ENCODE measurements at places on chromosomes 16 and 17.
A peak's percentile ranks its signal among the peaks of the same experiment; 100 is the strongest.

DNA sequence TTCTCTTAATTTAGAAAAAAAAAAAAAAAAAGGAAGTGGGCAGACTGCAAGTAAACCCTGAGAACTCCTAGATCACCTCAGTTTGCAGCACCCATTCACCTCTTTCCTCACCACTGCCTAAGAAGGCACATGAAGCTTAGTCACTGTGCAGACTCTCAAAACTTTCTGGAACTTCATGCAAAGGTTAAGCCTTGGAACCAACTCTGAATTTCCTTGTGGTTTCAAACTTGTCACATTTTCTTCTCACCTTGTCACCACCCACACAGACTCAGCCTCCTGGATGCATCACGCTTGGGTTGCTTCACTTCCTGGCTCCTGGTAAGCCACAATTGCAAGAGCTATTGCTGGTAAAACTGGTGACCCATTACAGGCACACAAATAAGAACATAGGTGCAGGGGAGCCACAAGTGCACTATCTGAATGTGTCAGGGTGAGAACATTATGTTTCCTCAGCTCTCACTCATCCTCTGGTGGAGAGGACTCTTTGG lies 15.0 kb upstream of the CPD start:
- peak; percentile 81 for DNase-seq

DNA sequence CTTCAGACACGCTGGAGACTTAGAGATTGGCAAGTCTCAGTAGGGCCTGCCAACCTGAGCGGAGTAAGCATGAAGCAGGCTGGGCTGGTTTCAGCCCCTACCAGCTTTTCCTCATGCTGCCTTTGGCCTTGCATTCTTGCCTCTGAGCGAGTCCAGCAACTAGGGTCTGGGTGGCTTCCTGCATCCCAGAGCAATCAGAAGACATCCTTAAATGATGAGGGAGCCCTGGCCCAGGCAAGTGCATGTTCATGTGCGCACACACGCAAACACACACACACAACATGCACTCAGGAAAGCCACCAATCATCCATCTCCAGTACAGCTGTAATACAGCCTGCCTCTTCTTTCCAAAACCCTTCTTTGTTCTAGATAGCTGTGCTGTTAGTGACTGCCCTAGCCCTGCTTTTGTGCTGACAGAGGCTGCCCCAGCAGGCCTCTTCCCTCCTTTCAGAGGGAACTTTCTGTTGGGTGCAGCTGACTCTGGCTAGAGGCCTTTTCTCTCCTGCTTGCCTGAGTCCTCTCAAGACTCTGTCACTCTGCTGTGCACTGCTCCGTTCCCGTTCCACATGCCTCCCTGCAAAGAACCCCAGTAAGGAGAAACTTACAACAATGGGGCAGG lies 30.7 kb upstream of the TBX2 start:
- DNase-seq, result no peak

GRCh38 chr17:63639125-63639524 lies 16.9 kb downstream of the MAP3K3 start:
- DNase-seq, result no peak

DNA sequence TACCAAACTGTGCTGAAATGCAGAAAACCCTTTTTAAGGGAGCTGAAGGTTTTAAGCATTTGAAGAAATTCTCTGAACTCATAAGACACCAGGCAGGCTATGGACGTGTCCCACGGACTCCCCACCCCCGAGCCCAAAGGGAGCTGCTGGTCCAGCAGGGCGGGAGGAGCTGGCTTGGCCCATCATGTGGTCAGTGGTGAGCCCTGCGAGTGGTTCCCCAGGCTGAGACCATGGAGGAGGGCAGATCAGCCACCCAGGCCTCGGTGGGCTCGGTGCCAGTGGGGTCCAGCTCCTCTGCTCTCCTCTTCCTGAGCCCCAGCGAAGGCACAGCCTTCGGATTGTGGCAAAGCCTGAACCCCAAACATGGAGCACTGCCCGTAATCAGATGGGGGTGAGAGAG lies 27.0 kb downstream of the LGALS3BP start:
- no peak for DNase-seq

GRCh38 chr16:11151156-11151884 lies 104.7 kb downstream of the SOCS1 start:
- DNase-seq, result no peak

- DNase-seq, result no peak
These were observed 128.8 kb downstream of the MGAT5B start for GRCh38 chr17:76996741-76997694.

DNA sequence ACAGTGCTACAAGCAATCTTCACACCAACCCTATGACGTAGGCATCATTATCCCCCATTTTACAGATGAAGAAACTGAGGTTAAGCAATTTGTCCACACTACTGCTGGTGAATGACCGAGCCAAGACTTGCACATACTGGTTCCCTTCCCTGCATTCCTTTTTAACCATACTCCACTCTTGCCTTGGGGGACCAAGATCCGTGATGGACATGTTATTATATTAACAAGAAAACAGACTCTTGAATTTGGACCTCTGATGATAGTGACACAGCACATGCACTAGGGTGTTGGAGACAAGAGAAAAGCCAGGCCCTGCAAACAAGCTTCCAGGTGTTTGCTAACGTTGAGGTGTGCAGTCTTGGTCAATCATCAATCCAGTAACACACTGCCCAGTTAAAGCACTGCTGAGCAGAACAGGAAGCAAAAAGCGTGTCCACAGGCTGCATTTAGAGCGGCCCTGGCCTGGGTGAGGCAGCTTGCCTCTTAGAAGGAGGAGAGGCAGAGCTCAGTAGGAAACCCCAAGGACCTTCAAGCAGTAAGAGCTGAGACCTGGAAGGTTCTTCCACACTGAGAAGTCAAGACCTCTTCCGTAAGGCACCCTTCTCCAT lies 36.7 kb downstream of the HNF1B start:
- no peak for DNase-seq

GRCh38 chr17:2283302-2283701 lies 20.3 kb downstream of the SMG6 start:
- no peak for DNase-seq

- no peak for DNase-seq
These were observed 51.9 kb downstream of the COG7 start for GRCh38 chr16:23401139-23401538.

- no peak for DNase-seq
These were observed 68.8 kb downstream of the CEP112 start for GRCh38 chr17:66123163-66123562.

DNA sequence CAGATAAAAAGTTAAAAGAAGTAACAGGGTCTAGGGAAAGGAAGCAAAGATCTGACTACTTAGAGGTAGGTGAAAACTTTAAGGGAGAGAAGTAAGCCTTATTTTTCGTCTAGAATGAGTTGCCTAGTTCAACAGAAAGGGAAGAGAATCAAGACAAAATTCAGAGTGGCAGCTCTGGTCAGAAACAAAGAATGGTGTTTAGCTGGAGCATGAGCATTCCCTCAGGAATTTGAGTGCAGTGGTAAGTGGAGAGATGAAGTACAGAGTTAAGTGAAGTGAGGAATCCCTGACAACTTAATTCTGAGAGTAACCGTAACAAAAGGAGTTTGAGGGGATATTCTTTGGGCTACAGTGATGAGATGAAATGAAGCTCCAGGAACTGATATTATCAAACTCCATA lies 11.5 kb downstream of the SMG6 start:
- no peak for DNase-seq

DNA sequence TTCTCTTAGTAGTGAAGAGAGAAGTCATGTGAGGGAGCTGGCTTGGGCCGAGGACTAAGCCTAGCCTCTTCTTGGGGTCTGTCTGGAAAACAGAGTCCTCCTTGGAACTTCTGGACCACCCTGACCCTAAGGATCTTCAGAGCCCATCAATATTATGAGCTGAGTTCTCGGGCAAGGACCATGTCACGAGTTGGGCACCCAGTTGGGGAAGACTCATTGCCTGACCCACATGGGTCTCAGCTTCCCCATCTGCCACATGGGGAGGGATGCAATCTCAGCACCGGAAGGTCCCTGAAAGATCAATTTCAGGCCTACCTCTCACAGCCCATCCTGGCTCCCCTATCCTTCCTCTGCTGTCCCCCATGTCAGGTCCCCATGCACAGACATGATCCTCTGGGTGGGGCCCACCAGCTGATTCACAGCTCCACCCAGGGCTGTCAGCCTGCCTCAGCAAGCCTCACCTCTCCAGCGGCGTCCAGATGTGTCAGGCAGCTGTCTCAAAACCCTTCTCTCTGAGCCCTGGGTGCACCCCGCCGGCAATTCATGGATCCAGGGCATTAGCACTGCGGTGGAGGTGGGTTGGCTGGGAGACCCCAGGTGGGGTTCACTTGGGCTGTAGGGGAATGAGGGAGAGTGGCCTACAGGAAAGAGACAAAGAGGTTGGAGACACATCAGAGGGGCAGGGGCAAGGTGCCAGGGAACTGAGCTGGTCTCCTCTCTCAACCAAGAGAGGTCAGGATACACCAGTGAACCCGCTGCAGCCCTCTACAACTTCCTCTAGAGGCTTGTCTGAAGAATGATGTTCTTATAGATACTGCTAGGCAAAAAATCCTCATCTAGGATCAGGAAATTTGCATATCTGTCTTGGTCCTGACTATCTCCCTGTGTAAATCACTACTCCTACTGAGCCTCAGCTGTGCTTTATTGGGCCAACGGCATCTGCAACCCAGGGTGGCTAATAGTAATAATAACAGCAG lies 1.8 kb downstream of the NLRP1 start:
- no peak for DNase-seq

DNA sequence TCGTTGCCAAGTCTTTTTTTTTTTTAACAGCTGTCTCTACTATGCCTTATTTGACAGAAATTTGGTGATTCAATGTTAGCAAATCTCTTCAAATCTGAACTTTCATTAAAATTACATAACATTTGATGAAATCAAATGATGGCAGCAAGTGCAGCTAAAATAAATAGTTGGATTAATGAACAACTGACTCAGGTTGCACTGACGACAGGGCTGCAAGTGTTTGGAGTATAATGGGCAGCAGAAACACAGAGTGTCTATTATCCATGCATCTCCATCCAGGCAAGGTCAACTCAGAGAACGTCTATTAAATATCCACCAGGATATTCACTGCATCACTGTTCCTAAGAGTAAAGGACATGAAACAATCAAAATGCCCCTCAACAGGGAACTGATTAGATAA lies 109.8 kb downstream of the SLC39A11 start:
- no peak for DNase-seq

GRCh38 chr16:66275775-66276428 lies 90.6 kb upstream of the CDH5 start:
- no peak for DNase-seq

GRCh38 chr16:52578829-52579498 lies 32.0 kb upstream of the TOX3 start:
- no peak for DNase-seq

DNA sequence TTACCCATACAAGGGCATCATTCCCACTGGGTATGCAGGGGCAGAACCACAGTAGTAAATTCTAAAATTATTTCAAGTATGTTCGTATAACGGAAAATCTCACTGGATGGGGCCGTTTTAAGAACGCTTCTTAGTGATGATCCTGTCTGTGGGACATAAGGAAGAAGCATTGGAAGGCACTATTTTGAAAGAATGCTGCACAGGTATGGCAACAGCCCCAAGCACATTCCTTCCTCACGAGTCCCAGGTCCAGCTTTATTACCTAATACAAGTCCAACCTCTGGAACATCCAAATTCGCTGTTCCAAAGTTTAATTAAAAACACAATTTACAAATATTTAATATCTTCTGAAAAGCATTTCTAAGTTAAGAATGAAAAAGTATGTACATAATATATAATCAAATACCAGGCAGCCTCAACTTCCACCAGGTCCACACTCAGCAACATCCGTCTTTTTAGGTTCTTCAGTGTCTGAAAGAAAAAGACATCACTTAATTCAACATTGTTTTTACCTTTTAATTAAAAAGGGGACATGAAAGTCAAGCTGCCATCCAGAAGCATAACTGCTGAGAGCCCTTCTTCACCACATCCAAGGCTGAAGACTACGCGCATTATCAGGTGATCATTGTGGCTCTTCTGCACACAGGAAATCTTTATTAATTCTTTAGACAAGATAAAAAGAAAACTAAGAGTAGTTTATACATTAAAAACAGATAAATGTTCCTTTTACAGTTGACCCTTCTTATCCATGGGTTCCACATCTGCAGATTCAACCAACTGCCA lies 49.8 kb downstream of the BRD7 start:
- DNase-seq, result no peak

- DNase-seq, result no peak
These were observed 1.0 kb downstream of the MAP2K4 start for GRCh38 chr17:12021623-12022140.

GRCh38 chr17:61361084-61361483 lies 38.6 kb upstream of the TBX2 start:
- DNase-seq, result no peak

DNA sequence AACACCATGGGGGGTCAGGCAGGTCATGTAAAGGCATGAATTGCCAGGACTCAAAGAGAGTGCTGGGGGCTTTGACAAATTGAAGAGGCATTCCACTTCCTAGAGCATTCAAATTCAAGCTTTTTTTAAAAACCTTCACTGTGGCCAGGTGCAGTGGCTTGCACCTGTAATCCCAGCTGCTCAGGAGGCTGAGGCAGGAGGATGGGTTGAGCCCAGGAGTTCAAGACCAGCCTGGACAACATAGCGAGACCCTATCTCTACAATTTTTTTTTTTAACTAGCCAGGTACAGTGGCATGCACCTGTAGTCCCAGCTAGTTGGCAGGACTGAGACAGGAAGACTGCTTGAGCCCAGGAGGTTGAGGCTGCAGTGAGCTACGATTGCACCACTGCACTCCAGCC lies 17.2 kb downstream of the ABCC12 start:
- no peak for DNase-seq

- no peak for DNase-seq
These were observed 203.8 kb upstream of the CHMP6 start for GRCh38 chr17:80787881-80788280.

DNA sequence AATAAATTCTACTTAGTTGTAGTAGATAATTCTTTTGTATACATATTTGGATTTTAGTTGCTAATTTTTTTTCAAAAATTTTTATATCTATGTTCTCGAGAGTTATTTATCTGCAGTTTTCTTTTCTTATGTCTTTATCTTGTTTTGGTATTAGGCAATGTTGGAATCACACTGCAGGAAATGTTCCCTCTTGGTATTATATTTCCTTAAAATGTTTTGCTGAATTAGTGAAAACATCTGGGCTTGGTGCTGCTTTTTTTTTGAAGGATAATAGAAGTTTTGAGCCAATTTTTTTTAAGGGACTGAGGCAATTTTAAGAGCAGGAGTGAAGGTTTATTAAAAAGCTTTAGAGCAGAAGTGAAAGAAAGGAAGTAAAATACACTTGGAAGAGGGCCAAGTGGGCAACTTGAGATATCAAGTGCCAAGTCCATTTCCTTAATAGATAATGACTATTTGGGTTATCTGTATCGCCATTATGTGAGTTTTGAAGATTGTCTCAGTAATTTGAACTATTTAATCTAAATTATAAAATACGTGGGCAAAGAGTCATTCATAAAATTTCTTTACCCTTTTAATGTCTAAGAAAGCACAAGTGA lies 1390.1 kb upstream of the CDH8 start:
- no peak for DNase-seq

- no peak for DNase-seq
These were observed 266.4 kb downstream of the MRTFB start for GRCh38 chr16:14337303-14338191.

All from stimulated activated CD4-positive, alpha-beta T cell treated with anti-CD3 and anti-CD28 coated beads, Interleukin-12 subunit alpha, Interleukin-12 subunit beta, amount 100 ng/mL, for 24 hours (primary cell).